ENCODE measurements at places on chromosomes 5 and 9.
A peak's percentile ranks its signal among the peaks of the same experiment; 100 is the strongest.

GRCh38 chr5:87403409-87403808, 9.3 kb downstream of the CCNH start:
- no peak for DNase-seq

DNA sequence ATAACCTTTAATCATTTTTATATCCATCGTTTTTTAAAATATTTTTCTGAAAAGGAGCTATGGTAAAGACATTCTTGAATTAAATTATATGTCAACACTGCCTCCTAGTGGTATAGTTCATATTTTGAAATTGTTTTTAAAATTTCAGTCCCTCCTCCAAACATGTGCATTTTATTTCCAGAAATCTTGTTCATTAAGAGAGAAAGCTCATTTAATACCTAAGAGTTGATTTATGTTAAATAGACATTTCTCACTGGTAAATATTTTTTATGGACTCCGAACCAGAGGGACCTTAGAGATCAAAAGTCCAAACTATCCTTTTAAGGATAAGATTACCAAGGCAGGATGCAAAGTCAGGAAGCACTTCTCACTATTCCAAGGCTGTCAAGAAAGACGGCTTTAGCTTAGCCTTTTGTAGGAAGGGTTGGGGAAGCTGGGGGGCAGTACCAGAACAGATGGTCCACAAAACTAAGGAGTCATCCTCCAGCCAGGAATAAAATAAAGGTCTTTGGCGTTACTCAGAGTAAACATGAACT, 21.6 kb downstream of the BHMT start:
- no peak for DNase-seq

GRCh38 chr9:79962836-79963235, 391.1 kb downstream of the TLE4 start:
- peak; percentile 33 for DNase-seq

DNA sequence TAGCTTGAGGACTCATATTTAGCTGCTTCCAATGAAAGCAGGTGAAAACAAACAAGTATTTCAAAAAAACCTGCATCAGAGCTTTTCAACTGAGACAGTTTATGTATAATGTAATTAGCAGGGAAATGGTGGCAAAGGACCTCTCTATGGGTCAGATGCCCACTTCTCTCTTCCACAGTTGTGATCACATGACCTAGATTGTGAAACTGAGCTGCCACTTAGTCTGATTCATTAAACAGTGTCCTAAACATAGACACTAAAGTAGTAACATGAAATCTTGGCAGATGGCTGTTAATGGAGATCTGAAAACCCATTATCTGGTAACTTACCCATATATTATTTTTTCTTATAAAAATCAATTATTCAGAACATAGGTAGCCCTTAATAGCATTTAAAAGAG, 663.6 kb upstream of the RIOK2 start:
- no peak for DNase-seq

GRCh38 chr9:15961217-15961616, 408.4 kb downstream of the CCDC171 start:
- no peak for DNase-seq

DNA sequence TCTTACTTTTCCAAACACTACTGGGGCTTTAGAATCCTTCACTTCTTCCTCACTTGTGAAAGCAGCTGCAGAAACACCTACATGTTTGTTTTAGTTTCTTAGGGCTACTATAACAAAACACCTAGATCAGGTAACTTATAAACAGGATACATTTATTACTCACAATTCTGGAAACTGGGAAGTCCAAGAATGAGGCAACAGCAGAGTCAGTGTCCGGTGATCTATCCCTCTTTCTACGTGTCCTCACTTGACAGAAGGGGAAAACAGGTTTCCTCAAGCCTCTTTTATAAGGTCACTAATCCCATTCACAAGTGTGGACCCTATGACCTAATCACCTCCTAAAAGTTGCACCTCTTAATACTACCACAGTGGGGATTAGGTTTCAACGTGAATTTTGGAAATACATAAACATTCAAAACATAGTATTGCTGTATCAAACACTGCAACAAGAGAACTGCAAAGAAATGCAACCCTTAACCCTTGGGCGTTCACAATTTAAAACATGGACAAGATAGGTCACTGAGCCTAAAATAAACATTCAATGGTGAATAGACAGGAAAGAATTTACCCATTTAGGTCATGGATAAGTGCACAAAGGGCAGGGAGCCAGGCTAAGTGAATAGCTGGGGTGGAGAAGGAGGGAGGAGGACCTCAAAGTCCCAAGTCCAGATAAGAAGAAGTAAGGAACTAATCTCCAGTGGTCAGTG, 104.3 kb downstream of the PIK3R1 start:
- DNase-seq = no peak

DNA sequence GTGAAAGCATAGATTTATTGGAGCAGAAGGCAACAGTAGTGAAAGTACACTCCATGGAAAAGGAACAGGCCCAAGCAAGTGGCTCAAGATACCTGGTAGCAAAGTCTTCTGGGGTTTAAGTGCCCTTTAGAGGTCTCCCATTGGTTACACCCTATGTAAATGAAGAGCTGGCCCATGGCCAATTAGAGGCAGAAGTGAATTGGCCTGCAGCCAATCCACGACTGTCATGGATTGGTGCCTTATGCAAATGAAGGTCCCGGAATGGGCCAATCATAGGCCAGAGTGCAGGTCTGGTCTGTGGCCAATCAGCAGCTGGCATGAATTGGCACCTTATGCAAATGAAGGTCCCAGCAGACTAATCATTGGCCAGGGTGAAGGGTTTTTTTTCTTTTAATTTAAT, 64.2 kb upstream of the PCSK5 start:
- DNase-seq = no peak

GRCh38 chr5:160083501-160083900, 35.7 kb downstream of the PWWP2A start:
- DNase-seq = no peak

DNA sequence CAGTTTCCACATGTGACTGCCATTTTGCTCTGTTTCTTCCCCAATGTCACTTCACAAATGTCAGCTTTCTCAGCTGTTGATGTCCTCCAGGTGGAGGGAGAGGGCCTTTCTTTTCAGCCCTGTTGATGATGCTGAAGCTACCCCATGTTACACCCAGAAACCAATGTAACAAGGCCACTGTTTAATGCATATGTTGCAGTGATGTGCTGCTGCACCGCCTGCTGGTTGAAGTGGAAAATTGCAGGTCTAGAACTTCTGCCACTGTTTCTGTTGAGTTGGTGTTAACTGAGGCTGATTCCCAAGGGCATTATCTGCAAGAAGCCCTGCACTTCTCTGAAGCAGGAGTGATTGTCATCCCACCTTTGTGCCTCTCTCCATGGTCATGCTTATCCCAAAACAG, 428.4 kb downstream of the KDM4C start:
- no peak for DNase-seq

DNA sequence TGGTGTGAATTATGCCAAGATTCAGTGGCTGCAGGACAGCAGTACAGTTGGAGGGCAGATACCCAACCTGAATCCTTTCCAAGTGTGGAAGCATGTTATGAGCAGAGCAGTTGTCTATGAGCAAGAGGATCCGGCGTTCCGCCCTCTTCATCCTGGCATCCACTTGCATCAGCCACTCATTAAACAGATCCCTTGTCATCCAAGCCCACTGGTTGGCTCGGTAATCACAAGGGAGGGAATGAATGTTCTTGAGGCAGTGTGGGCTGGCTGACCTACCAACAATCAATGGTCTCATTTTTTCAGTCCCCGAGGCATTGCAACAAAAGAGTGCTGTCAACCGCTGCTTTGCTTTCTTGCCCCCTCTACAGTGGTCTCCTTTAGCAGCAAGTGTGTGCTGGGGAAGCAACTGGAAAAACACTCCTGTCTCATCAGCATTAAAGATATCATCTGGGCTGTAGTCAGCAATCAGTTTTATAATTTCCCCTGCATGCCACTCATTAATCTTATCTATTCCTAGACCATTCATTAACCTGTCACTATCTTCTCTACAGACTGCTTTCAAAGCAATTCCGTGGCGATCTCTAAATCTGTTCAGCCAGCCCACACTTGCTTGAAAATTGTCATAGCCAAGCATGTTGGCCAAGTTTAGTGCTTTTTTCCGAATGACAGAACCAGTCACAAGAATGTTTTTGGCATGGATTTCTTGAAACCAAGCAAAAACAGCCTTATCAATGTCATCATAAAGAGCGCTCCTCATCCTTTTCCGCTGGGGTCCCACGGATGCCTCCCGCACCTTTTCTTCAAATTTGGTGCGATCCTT, 4.9 kb downstream of the TIGD6 start:
- no peak for DNase-seq

- DNase-seq = no peak
Observed at GRCh38 chr9:113475992-113476391, 12.5 kb downstream of the RGS3 start.

GRCh38 chr9:94157050-94157801, 73.0 kb downstream of the PTPDC1 start:
- peak; percentile 87 for DNase-seq

- DNase-seq = no peak
Observed at GRCh38 chr5:136086783-136087566, 45.7 kb upstream of the SMAD5 start.

GRCh38 chr9:69171049-69171448, 3.0 kb upstream of the TJP2 start:
- DNase-seq = no peak

DNA sequence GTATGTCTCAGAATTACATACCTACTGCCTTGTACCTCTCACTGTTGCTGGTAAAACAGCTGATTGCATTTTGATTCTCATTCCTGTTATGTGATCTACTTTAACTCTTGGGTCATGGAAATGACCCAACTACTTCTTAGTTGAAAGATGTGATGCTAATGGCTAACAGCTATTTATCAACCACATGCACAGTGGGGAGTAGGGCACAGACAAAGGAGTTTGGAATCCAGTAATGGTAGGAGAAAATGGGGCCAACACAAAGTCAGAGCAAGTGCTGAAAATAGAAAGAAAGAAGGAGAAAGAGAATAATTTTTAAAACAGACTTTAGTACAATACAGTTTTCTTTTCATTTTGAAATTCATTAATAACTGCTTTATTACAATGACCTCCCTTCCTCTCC, 241.0 kb downstream of the PTPRD start:
- DNase-seq = no peak

GRCh38 chr5:58382131-58382534, 77.8 kb downstream of the PLK2 start:
- DNase-seq = no peak

GRCh38 chr9:74036549-74037231, 460.4 kb upstream of the RORB start:
- DNase-seq = no peak

DNA sequence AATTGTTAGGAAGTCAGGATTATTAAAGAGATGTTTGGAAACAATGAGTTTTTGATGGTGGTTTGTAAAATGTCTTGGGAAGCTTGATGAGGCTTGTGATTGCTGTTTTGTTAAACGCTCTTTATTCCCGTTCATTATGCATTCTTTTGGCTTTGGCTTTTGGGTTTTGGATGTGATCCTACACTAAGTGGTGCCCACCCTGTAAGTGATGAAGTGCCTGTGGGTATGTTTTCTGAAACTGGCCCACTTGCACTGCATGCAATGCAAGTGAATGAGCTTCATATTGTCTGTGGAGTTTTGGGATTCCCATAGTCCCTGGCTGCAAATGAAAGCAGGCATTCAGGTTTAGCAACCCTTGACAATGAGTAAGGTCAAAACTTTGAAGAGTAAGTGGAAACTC, 1035.5 kb upstream of the WWC1 start:
- no peak for DNase-seq

DNA sequence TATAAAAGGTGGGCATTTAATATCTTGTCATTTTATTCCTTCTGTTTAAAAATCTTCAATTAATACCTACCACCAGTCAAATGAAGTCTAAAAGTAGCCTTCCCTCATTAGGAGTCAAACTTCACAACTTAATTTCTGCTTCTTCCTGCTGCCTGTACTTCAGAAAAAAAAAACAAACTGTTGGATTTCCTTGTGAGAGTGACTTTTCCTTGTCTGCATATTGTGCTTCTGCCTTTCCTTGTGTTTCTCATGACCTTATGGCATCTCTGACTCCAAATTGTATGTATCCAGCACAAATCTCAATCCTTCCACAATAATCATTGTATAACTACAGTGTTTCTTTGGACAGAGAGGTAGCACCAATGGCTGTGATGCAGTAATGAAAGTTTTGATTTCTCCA, 32.1 kb downstream of the GRAMD2B start:
- DNase-seq = no peak

- peak; percentile 14 for DNase-seq
Observed at GRCh38 chr9:115115117-115115880, 2.7 kb downstream of the TNC start.

DNA sequence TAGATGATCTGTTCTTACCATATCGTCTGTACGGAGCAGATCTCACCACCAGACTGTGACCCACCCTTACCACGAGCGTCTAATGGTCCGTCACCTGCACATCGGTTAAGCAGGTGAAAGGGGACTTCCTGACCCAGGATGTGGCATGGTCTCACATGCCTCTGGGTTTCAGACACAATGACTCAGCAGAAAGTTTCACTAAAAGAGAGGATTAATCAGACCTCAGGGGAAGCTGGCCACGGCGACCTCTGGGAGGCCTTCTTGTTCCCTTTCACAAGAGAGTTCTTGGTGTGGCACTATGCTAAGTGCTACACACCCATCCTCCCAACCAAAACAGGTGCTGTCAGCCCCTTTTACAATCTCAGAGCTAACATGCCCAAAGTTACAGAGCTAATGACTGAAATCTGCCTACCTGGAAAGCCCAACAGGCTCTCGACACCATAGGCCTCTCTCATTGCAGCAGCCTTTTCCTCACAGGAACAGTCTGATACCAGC, 41.6 kb downstream of the ADAMTS12 start:
- peak; percentile 87 for DNase-seq

DNA sequence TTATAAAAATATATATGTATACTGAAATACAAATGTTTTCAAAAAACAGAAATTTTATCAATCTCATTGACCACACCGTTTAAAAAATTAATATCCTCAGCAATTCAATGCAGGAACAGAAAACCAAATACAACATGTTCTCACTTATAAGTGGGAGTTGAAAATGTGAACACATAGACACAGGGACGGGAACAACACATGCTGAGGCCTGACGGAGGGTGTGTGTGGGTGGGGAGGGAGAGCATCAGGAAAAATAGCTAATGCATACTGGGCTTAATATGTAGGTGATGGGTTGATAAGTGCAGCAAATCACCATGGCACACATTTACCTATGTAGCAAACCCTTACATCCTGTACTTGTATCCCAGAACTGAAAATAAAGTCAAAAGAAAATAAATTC, 409.5 kb downstream of the MLLT3 start:
- no peak for DNase-seq

GRCh38 chr9:12784461-12785259, 9.8 kb downstream of the LURAP1L start:
- peak; percentile 98 for DNase-seq

DNA sequence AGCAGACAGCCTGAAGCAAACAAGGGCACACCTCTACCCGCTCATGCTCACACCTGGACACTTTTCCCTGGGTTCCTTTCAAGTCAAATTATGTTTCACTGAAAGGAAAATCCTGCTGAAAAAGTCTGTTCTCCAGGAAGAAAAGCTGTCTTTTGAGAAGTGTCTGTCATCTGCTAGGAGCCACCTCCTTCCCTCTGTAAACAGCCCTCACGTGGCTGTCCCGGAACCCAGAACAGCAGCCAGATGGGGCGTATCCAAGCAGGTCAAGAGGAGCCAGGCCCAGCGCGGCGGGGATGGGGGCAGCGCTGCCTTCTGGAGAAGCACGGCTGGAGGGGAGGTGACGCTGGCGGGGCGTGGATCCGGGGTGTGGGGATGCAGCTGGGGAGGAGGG, at the start of gene PNPLA7:
Gene PNPLA7 (minus strand): TSS at position 172 of the 391 bp plus-strand sequence. CDS start 205 bp downstream, outside the sequence.
- DNase-seq = peak; percentile 86

All from H4 (cell line).